NCI-H1092 (cell line): ENCODE measurements at places on chromosomes 4 and X.

DNA sequence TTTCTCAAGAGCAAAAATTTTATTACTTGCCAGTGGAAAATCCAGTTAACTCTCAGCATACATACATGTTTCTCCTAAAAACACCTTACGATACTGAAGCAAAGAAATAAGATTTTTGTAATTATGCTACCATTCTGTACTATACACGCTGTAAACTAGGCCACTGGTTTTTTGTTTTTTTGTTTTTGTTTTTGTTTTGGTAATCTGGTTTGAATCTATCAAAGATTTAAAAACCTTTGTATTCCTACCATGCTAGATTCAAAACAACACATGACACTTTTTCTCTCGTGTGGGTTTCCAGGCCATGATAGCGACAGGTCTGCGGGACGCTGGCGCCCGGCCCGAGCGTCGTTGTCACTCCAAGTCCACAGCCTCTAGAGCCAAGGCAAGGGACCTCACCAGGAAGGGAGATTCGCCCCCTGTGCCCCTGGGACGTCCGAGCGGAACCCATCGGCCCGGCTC, 723 bp downstream of the TMEM192 start:
- no peak for DNase-seq

DNA sequence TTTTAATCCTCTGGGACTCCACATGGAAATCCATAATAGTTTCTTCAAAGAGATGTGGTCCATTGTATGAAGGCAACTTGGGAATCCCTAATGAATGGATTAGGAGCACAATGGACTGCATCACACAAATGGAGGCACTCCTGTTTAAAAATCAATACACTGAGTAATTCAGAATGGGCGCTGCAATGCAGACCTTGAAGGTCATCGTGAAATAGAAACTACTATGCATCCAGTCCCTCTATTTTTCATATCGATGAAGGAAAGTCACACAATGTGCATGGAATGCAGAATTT, 98.8 kb upstream of the EGFL6 start:
- no peak for DNase-seq

DNA sequence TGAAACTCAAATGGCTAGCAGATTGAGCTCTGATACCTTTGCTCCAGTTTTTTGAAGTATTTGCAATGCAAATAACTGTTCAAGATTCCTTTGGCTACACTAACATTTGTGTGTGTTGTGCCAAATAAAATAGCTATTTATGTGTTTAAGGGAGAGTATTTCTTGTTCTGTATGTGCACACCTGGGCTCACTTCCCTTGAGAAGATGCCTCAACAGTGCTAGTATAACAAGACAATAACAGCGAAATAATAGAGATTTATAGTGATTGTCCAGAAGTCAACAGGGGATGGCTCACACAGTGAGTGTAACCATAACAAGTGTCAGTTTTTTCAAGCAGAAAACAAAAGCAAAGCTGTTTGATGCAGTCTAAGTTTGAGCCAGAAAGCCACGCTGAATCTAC, 460.5 kb downstream of the CENPC start:
- DNase-seq: no peak

GRCh38 chrX:84477114-84477513, 25.1 kb downstream of the HDX start:
- no peak for DNase-seq

GRCh38 chr4:111871802-111872201, 273.5 kb upstream of the FAM241A start:
- DNase-seq: no peak

DNA sequence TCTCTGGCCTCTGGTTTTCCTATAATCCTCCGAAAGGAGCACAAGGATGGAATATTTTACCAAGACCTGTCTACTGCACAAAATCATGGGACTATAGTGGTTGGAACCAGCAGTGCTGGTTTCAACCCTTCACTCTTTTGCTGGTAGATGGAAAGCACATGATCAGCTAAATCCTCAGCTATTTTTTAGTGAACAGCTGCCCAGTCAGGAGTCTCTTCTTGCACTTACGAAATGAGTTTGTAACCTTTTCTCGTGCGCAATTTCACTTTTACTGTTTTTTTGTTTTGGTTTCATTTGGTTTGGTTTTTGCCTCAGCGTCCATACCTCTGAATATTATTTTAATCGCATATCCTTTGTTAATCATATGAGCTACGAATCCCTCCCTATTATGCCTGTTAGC, 418.5 kb upstream of the CPEB2 start:
- DNase-seq: no peak

- no peak for DNase-seq
These were observed 16.7 kb upstream of the AREG start for GRCh38 chr4:74428276-74428675.

- DNase-seq: no peak
These were observed 98.9 kb downstream of the HPGD start for GRCh38 chr4:174423257-174423944.

DNA sequence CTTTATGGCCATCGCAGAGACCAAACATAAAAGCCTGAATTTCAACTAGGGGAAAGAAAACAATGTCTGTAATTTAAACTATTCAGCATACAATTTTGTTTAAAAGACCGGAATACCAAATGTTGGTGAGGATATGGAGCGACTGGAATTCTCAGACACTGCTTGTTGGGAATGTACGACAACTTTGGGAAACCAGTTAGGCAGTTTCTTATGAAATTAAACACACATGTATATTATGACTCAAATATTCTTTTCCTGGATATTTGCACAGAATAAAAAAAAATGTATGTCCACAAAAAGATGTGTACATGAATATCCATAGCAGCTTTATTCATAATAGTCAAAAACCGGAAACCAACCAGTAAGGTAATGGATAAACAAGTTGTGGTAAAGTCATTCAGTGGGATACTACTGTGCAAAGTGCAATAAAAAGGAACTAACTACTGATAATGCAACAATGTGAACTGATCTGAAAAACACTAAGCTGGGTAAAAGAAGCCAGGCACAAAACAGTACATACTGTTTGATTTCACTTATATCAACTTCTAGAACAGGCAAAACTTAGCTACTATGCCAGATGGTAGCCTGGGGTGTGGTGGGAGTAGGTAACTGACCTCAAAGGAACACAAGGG, 152.7 kb upstream of the FTHL17 start:
- no peak for DNase-seq

DNA sequence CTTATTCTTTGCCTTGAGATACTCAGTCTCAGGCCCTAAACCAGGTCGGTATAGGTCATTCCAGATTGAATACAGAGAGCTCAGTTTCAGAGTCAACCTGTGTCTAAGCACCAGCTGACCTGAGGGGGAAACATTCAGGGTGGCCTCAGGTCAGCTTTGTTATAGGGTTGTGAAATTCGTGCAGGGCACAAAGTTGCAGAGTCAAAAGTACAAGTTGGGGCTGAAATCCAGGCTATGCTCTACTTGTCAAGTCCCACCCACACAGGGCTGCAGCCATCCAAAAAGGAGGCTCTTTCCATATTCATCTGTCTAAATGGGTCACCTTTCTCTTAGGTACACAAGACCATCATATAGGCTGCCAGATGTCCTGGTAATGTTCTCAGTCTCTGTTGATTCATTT, 89.7 kb downstream of the ITIH6 start:
- DNase-seq: no peak

DNA sequence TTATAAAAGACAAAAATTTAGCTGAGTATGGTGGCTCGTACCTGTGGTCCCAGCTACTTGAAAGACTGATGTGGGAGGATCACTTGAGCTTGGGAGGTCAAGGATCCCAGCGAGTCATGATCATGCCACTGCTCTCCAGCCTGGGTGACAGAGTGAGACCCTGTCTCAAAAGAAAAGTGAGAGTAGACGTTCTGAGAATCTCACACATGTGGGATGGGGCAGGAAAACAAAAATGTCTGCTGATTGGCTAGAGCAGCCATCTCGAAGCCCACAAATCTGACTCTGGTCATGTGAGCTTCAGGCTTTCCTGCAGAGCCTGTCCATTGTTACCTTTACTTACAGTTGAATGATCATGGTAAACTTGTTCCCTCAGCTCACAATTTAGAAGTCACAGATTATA, 23.1 kb upstream of the SLC9A7 start:
- DNase-seq: no peak

DNA sequence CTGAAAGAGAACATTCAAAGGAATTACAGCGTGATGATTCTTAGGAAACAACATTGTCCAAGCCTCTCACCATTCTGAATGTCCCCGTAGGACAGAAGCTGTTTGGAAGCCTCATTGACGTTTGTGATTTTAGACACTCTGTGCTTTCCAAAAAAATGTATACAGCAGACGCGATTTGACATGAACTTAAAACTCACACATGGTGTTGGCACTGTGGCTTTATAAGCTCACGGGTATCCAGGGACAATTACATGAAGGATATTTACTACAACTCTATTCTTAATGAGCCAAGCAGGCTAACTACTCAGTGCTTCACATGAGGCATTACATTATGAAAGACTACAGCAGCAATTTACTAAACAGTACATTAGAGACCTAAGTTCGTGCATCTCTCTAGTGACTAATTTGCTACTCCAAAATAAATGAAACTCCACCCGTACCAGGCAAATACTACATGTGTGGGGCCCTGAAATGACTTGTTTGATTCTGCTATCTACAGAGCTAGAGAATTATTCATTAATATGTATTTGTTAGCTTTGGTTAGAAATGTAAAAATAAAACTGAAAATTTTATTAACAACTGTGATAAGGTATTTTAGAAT, 620.7 kb downstream of the SPRY1 start:
- no peak for DNase-seq

GRCh38 chr4:150395872-150396271, 186.1 kb upstream of the MAB21L2 start:
- no peak for DNase-seq

GRCh38 chr4:127857641-127858040, 23.1 kb upstream of the PLK4 start:
- no peak for DNase-seq

DNA sequence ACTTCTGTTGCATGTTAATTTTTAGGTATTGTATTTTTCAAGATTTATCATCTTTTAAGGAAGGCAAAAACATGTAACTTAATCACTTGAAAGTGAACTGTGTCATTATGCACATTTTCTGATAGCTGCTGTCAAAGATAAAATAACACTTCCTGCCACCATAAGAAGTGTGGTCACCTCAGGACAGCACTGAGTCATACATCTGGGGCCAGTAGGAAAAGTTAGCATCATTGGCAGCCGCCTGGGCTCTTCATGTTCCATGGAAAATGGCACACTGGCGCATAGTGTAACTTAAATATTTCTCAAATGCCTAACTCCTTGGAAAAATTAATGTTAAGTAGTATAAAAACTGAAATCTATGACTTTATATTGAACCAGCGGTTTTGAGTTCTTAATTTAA, 24.2 kb downstream of the CNKSR2 start:
- no peak for DNase-seq

GRCh38 chrX:3184176-3184930, 143.1 kb downstream of the ARSF start:
- no peak for DNase-seq

DNA sequence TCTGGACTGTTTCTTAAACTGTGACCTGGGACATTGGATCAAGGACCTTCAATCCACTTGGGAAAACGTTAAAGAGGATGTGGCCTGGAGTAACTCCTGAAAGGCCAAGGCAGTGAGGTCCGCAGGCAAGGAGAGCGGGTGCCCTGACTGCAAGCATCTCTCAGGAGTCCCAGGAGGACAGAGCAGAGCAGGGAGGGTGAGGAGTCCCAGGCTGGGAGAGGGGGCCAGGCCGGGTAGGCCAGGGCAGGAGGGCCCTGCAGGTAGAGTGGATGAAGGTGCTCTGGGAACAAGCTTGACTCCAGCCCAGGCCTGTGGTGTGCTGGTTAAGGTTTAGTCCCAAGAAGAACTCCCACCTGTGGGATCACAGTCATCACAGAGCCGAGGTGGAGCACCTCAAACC, 13.8 kb downstream of the PNMA6E start:
- no peak for DNase-seq

- no peak for DNase-seq
These were observed 85.4 kb upstream of the WWC2 start for GRCh38 chr4:183013730-183014002.

DNA sequence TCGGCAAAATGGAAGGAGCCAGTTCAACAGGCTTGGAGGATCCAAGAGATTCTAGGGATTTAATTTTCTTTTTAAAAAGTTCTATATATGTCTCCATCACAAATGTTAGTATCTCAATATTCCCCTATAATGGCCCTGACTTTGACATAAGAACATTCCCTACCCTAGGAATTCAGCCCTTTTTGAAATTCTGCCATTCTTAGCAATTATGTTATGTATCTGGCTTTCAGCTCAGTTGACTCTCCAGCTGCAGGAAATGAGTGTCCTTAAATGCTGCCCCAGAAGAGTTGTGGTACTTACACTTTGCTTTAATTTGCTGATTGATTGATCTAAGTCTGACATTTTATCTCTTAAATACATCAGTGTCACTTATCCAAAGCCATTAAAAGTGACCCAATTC, 1454.3 kb downstream of the FSTL5 start:
- no peak for DNase-seq

DNA sequence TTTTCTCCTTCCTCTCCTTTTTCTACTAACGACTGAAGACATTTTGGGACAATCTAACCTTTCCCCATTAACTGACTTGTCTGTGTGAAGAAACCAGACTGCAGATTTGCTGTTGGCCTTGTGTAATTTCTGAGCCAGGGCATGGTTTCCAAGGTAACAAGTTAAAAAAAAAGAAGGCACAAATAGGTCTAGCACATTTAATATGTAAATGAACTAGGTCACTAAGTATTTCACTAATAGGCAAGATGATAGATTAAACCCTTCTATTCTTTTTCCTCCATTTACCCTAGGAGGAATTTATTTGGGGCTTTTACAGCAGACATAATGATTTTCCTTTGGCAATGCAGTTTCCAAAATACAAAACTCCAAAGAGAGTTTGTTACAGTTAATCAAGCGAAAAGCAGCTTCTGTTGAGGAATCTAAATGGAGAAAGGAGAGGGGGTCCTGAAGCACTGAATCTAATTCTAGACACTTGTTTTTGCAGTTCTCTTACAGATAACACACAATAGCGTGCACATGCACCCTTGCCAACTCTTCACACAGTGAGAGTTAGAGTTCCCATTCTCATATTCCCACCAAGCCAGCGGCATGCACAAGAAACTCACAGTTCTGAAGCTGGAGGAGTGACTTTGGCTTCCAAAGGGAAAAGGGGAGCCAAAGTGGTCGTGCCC, 72.0 kb downstream of the TSPAN5 start:
- no peak for DNase-seq
